Fibroblast of villous mesenchyme (primary cell): ENCODE measurements at places on chromosomes 2 and 18. TPM values are rescaled to one million over a fixed set of nuclear protein-coding genes. Genes with fewer than 3 reads are reported as not detected.

RGPD3 gene
- total RNA-seq = 0.32 and 0.43 TPM in 2 replicates

GRCh38 chr2:172464400-172465129 lies 37.2 kb downstream of the ITGA6 start:
- DNase-seq = no peak

DNA sequence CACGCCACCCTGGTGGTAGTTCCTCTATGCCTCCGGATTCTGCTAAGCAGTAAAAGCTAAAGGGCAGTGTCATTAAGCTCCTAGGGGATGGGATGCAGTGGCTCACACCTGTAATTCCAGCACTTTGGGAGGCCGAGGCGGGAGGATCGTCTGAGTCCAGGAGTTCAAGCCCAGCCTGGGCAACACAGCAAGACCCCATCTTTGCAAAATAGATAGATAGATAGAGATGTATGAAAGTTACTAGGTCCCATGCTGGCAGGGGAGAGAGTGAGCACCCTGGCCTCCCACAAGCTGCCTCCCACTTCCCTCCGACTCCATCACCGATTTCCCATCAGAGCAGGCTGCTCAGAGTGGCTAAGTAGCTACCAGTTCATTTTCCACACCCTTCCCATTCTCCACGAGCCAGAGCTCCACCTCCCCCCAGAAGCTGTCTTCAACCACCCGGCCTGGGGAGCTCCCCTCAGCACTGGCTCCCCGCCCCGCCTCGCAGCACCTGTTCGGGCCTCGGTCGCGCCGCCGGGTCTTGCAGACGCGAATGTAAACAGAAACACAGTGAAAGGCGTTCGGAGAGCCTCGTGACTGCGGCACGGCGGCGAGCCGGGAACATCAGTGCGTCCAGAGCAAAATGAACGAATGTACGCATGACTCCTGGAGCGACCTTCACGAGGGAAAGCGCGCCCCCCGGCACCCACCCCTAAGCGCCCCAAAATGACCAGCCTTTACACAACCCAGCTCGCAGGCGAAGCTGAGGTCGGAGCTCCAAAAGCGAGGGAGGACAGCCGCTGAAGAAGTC lies 598 bp upstream of the CEP68 start:
- DNase-seq = no peak

- no peak for DNase-seq
Measured at GRCh38 chr2:154391051-154391450, 307.4 kb upstream of the KCNJ3 start.

- DNase-seq = no peak
Measured at GRCh38 chr18:31044926-31045325, 2.4 kb upstream of the DSC3 start.
